ENCODE measurements at places on chromosomes 3 and 15.

- no peak for DNase-seq
These were observed 139.1 kb downstream of the CBLB start for GRCh38 chr3:105729667-105730066.

- DNase-seq: no peak
These were observed 281.4 kb downstream of the THSD4 start for GRCh38 chr15:71396536-71397125.

- DNase-seq: no peak
These were observed 20.8 kb downstream of the PIK3CA start for GRCh38 chr3:179168918-179169317.

DNA sequence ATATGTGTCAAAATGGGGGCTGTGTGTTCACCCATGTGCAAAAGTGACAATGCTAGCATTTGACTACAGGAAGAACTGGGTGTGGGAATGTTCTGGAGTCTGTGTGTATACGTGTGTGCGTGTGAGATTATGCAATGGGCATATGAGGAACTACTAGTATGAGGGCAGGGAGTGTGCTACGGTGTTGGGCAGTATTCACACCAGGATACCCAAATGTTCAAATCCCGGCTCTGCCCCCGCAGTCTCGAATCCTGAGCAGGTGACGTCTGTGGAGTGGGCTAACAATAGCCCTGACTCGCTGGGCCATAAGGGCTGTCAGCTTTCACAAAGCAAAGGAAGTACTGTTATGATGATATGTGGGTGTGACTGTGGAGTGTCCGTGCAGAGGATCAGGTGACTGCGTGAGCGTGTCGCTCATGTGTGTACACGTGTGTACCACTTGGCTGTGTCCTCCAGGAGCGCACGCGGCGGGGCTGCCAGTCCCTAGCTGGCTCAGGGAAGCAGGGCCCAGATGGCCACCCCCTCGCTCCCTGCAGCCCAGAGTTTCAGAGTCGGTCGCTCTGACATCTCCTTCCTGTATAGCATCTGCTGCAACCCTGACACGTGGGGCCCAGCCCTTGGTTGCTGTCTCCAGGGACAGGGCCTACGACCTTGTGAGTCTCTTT is 27.2 kb downstream of the IQSEC1 start:
- no peak for DNase-seq

- peak; percentile 54 for DNase-seq
These were observed 28.3 kb downstream of the GOLGA6A start for GRCh38 chr15:74053941-74054529.

- no peak for DNase-seq
These were observed 49.1 kb upstream of the POMGNT2 start for GRCh38 chr3:43154980-43155379.

DNA sequence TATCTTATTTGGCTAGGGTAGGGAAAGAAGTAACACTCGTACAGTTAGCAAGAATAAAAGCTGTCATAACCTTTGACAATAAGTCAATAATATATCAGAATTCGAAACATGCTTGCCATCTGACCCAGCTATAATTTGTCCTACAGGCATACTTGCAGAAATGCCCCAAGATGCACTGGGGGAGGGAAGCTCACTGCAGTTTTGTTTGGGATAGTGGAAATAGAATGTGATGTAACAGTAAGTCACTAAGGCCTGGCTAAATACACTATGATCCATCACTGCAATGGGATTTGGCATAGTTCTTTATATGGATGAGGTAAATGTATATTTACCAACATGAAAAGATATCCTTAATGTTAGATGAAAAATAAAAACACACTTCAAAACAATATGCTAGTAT is 25.5 kb upstream of the TMOD3 start:
- DNase-seq: no peak

GRCh38 chr3:43390255-43390588 is 103.9 kb downstream of the SNRK start:
- no peak for DNase-seq

DNA sequence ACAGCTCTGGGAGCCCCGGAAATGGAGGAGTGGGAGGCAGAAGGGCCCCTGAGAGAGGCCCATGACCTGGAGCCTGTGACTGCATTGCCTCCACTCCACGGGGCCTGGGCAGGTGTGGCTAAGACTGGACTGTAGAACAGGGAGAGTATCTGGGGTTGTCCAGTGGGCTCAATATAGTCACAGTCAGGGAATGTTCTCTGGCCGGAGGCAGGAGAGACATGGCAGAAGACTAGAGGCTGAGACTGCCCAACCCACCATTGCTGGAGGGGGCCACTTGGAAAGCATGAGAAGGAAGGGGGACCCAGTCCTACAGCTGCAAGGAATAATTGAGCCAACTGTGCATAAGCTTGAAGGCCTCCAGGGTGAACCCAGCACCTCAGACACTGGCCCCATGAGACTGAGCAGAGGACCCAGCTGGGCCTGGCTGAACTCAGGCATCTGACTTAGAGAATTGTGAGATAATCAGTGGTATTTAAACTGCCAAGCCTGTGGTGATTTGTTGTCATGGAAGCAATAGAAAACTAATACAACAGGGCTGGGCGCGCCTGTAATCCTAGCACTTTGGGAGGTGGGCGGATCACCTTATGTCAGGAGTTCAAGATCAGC is 33.1 kb downstream of the NIPA2 start:
- DNase-seq: no peak

- DNase-seq: no peak
These were observed 330.6 kb upstream of the LMCD1 start for GRCh38 chr3:8170971-8171508.

GRCh38 chr3:12970684-12971083 is 102.5 kb downstream of the IQSEC1 start:
- DNase-seq: peak; percentile 41

DNA sequence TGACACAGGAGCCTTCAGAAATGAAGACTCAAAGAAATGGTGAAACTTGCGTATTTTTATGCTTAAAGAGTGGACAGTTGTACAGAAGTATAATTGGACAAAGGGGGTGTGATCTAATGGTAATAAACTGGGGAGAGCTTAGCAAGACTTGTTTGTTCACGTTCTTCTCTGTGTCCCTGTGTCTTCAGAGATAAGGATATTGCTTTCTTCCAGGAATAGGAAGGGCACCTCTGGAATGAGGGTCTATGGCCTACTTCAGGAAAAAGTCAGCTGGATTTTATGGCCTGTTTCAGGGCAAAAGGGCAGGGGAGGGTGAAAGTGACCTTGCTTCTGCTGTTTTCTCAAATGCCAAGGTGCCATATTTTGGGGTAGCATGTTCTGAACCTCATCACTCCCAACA is 4.5 kb upstream of the TOPAZ1 start:
- no peak for DNase-seq
